Activated CD4-positive, CD25-positive, alpha-beta regulatory T cell treated with anti-CD3 and anti-CD28 coated beads, Interleukin-2, amount 50 U/mL, for 72 hours (primary cell): ENCODE measurements at places on chromosomes 2 and 18.

DNA sequence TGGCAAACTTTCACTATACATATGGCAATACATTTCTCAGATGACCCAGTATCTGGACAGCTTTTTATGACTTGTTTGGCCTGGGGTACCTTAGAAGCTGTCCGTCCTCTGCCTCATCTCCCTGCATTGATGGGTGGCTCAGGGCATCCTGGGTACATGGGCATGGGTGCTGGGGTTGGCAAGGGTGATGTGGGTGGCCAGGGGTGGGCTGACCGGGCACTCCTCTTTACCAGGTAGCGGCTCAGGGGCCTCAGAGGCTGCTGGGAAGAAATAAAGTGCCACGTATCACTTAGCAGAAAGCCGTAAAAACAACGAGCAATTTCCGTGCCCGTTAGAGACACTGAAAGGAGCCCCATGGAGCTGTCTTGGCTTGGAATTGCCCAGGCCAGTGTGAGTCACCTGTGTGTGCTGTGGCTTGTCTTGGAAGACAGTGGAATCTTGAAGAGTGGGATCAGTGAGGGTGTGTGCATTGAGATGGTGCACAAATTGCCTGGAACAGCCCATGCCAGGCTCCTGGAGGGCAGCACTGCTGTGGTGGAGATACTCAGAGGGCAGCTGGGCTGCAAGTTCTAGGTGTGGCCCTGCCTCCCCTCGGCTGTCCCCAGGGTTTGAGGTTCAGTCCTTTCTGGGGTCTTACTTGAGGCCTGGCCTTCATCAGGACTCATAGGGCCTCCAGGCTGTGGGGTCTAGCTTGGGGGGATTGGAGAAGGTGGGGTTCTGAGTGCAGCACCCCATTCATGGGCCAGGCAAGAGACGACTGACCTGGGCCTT is 88.8 kb downstream of the FHOD3 start:
- DNase-seq, result no peak

GRCh38 chr2:63768051-63768450 is 73.6 kb upstream of the UGP2 start:
- DNase-seq, result no peak

GRCh38 chr2:37912056-37912455 is 13.0 kb upstream of the RMDN2 start:
- no peak for DNase-seq

DNA sequence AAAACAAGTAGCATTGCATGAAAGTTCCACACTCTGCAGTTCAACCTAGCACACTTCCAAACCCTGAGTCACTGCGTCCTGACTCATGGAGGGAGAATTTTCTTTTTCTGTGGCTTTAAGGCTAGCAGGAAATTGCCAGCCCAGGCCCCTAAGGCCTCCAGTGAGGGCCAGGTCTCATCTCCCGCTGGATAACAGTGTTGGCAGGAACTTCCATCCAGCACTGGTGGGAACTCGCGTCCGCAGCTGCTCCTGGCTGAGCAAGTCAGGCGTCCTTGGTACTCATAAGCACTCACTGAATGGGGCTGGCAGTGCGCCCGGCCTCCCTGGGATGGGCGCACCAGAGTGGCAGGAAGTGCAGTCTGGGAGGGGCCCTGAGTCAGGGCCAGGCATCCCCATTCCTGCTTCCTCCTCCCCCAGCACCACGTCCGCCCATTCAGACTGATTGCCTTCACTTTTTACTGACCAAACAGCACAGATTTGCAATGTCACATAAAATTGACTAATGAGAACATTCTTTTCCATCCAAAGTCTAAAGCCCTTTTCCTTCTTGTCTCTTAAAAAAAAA is 14.3 kb downstream of the MALL start:
- no peak for DNase-seq

DNA sequence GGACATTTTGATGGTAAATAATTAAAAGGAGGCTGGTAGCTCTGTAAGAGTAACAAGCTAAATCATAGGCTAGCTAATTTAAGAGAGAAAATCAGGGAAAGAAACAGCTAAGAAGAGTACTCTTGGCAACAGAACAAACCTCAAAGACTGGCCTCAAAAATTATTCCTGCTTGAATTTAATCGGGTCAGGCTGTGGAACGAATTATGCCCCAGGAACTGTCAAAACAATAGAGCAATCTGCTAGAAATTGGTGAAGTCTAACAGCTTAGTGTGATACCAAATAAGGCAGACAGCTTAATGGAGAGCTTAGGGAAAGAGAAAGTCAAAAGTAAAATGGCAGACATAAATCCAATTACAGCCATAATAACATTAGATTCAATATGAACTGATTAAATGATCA is 215.7 kb downstream of the MREG start:
- no peak for DNase-seq

DNA sequence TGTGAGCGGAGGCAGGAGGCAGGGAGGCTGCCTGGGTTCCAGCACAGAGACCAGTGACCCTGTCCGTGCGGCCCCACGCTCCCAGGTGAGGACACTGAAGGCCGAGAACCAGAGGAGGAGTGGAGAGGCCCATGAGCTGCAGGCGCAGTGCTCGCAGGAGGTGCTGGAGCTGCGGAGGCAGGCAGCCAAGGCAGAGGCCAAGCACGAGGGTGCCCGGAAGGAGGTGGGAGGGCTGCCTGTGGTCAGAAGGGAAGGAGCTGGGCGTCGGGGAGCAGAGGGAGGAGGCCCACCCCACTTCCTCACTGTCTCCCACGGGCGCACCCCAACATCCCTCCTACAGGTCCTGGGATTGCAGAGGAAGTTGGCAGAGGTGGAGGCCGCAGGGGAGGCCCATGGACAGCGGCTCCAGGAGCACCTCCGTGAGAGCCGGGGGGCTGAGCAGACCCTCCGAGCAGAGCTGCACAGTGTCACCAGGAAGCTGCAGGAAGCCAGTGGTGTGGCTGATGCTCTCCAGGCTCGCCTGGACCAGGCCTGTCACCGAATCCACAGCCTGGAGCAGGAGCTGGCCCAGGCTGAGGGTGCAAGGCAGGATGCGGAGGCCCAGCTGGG is 33.0 kb upstream of the SNED1 start:
- no peak for DNase-seq

DNA sequence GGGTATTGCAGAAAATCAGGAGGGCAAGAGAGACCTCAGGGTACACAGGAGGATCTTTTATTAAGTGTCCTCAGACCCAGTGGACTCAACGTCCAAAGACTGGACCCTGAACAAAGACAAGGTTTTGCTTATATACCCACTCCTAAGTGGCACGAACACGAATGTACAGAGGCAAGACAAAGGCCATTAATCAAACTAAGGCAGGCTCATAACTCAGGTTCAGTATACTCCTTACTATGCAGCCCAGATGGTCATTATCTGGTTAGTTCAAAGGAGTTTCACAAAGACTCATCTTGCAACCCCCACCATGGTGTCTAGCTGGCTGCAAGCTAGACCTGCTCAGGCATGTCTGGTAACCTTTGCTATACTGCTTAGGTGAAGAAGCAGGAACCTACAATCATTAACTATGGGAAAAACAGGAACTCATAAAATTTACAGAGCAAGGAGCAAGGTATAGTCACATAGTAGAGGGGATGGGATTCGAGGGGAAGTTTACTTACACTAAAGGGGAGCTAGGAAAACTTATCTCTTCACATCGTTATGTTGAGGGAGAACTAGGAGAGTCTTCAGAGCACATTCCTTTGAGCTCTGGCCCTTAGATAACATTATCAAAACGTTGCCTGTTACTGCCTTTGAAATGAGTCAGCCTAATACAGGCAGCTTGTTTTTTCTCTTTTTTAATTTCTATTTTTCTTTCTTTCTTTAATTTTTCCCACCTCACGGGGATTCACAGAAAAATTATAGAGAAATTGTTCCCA is 33.9 kb downstream of the SLC4A3 start:
- DNase-seq, result no peak

DNA sequence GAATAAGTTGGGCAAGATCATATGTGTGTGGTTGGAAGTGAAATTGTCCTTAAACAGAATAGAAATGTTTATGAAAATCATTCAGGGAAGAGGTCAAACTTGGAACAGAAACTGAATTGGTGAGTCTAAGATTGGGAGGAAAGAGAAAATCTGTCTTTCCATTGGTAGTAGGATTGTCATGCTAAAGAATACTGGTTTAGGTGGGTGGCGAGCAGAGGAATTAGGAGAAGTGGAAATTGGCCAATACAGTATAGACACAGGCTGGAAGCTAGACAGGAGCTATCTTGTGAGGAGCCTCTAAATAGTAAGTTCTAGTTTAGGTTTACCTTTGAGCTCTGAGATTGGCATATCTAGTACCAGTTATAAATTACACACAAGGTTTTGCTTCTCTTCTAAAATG is 80.9 kb upstream of the KYNU start:
- DNase-seq, result no peak

DNA sequence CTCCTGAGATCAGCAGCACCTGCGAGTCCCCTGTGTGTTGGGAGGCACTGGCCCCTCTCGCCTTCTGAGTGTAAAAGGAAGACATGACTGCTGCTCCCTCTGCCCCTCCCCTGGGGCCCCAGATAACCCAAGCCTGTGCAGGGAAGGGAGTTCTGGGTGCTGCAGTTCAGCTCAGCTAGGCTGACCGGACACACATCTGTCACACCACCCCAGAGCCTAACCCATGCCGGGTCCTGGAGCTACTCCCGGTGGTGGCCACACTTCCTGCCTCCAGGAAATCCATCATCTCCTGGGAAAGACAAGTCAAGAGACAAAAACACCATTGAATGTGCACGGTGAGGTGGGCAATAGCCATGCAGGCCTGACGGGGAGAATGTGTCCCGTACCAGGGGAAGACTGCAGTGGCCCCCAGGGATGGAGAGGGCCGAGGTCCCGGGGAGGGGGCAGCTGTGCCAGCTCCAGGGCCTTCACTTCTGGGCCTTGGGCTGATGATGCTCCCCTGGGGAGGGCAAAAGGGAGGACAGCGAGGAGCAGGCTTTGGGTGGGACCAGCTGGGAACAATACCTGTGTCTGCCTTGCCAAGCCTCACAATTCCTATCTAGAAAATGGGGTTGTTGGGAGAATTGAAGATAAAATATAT is 210.6 kb downstream of the TFCP2L1 start:
- no peak for DNase-seq

GRCh38 chr2:202101026-202101579 is 28.0 kb downstream of the KIAA2012 start:
- no peak for DNase-seq

- no peak for DNase-seq
These were observed 8.6 kb upstream of the ARMC9 start for GRCh38 chr2:231189571-231190495.

DNA sequence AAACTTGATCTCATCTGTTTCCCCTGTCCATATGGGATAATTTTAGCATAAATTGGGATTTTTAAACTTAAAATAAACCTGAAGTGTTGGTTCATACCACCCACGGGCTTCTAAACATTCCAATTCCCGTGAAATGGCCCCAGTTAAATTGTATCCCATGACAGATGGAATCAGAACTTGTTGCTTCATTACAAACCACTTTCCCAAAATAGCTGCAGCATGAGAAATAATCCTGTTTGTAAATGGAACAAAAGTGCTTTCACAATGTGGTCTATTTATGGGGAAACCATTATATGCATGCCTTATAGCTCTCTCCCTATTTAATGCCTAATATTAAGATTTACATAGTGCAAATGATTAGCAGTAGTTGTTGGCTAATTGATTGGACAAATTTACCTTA is 15.9 kb downstream of the SCG2 start:
- DNase-seq, result no peak

DNA sequence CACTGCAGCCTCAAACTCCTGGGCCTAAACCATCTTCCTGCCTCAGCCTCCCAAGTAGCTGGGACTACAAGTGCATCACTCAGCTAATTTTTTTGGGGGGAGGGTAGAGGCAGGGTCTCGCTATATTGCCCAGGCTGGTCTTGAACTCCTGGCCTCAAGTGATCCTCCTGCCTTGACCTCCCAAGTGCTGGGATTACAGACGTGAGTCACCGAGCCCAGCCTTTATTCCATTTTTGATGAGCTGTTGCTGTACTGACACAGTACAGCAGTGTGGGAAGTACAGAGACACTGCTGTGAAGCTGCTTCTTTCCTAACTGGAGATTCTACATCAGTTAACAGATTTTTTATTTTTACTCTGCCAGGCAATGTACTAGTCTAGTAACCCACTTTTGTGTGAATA is 18.8 kb downstream of the PTRHD1 start:
- no peak for DNase-seq

GRCh38 chr18:33906046-33906445 is 318.7 kb downstream of the NOL4 start:
- DNase-seq, result no peak

DNA sequence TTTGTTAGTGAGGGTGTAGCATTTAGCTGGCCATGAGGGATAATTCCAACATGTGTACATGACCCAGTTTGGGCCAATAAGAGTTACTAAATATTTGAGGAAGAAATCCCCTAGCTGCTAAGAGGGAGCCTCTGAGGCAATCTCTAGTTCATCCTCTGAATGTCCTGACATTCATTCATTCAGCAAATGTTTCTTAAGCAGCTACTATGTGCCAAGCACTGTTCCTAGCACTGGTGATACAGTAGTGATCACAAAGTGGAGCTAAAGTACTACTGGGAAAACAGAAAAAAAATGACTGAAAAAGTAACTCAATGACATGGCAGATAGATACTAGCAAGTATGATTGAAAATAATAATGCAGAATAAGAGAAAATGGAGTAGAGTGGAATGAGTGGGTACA is 79.8 kb upstream of the PID1 start:
- DNase-seq, result no peak

GRCh38 chr2:590214-591175 is 86.7 kb downstream of the TMEM18 start:
- no peak for DNase-seq

DNA sequence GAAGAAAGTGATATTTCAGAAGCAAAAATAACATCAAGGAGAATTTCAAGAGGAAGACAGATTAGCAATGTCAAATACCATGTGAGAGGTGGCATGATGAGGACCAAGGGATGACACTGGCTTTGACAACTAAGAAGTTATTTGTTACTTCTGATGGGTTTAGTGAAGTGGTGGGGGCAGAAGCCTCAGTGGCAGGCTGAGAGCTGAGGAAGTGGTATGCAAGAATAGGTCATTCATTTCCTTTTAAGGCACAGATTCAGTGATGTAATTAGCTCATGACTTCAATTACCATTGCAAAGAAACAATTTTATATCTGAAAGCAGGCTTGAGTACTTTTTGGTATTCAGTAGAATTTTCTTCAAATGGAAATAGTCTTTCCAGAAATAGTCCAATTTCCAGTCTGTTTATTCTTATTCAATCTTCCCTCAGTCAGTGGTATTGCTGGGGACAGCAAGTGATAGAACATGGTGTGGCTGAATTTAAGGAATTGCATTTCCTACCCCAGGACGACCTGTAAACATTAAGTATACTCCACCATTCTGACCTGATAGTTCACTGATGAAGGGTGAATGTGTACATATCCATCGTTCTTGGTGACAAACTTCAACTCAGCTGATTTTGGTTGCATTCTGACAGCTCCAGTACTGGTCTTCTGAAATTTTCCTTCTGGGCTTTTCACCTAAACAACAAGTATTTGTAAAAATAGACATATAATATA is 28.2 kb downstream of the GEMIN6 start:
- no peak for DNase-seq

DNA sequence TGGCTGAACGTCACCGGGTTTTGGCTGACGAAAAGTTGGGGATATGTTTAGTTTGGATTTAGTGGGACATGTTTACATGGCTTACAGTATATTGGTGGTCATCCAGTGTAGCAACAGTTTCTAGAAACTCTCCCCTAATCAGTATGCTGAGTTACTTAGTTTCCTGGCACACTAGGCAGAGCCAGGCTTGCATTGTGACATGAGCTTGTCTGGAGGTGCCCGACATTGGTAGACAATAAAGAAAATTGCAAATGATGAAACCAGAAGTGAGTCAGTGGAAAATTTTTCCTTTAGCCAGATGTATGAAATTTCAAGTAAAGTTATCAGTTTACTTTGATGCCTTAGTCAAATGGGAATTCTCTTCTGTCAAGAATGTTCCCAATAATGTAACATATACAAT is 276.1 kb downstream of the RDH14 start:
- no peak for DNase-seq
